Thymus (tissue), 14 donors: ENCODE measurements at places on chromosomes 7 and 10. TPM values are rescaled to one million over a fixed set of nuclear protein-coding genes. Genes with fewer than 3 reads are reported as not detected.

DNA sequence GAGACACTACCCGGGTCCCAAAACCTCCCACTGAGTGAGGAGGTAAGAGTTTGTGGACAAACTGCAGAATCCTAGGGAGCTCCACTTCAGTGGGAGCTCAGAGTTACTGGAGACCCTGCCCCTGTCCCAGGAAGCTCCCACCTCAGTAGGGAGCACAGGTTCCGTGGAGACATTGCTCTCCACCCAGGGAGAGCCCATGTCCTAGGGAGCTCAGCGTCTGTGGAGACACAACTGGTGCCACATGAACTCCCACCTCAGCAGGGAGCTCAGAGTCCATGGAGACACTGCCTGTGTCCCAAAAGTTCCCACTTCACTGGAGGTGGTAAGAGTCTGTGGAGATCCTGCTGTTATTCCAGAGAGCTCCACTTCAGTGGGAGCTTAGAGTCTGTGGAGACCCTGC is 6.3 kb downstream of the MYO1G start:
- no peak overlapping the region for H3K27ac ChIP-seq
- H3K27me3 ChIP-seq = no peaks in the 10 kb centered on the region
- H3K4me1 ChIP-seq = peaks cover 8% of the 10 kb centered on the region
- H3K36me3 ChIP-seq = peaks cover 90% of the 10 kb centered on the region

DNA sequence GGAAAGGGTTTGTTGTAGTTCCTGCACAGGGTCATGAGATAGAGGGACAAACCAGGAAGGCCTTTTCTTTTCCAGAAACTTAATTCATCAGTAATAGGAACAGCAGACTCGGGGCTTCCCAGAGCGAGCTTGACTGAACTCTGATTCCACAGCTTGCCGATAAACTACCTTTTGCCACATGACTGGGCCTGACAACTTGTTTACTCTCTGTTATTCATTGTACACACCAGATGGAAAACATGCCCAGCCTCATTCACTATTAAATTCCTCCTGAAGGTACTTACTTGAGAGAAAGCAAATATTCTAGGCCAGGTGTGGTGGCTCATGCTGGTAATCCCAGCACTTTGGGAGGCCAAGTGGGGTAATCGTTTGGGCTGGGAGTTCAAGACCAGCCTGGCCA is 77.1 kb upstream of the FGFR2 start:
- no peak overlapping the region for H3K27ac ChIP-seq
- no peak overlapping the region for H3K4me3 ChIP-seq
- DNase-seq = no peak
- H3K36me3 ChIP-seq = no peaks in the 10 kb centered on the region

DNA sequence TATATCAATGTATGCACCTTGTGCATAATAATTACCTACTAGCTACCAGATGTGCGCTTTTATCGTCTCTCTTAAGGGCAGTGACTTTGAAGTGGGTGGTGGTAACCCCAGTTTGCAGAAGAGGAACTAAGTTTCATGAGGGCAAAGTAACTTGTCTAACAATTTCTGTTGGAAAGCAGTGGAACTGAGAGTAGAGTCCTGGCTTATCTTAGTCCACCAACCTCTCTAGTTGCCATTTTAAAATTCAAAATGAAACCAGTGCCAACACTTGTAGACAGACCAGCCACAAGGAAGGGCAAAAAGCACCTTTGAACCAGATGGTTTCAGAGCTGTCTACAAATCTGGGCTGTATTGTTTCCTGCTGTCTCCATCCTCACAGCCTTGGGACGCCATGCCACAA is 32.0 kb upstream of the RBM20 start:
- DNase-seq = no peak
- no peaks in the 10 kb centered on the region for H3K27me3 ChIP-seq
- peaks cover 17% of the 10 kb centered on the region for H3K4me1 ChIP-seq

DNA sequence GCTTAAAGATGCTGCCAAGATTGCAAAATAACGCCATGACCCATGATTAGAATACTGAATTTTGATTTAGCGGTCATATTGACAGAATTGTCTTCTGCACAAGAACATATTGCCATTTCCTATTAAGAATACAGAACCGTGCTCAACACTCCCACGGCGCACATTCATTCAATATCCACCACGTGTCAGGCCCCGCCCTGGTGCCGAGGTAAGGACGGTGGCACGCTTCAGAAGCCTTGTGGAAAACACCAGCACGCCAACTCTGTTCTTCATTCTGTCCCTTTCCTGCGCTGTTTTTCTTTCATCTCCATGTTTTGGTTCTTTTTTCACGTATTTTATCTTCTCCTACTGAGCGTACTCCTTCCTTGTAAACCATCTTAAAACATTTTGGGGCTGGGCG is 189.3 kb downstream of the ZMYND11 start:
- H3K36me3 ChIP-seq = no peaks in the 10 kb centered on the region
- H3K4me1 ChIP-seq = peaks cover 15% of the 10 kb centered on the region
- no peaks in the 10 kb centered on the region for H3K27me3 ChIP-seq
- H3K4me3 ChIP-seq = no peak overlapping the region
- DNase-seq = no peak

- H3K27ac ChIP-seq = no peak overlapping the region
- no peaks in the 10 kb centered on the region for H3K27me3 ChIP-seq
- no peaks in the 10 kb centered on the region for H3K36me3 ChIP-seq
- peaks cover 26% of the 10 kb centered on the region for H3K4me1 ChIP-seq
- no peak overlapping the region for H3K4me3 ChIP-seq
Measured at GRCh38 chr10:77841711-77842375, 84.7 kb downstream of the DLG5 start.

Gene C7orf57
- total RNA-seq = 0.05 TPM

Gene WIPF3
- total RNA-seq = 0.14 TPM
